Mesothelial cell of epicardium (in vitro differentiated cells): ENCODE measurements at places on chromosomes 6 and 20. TPM values are rescaled to one million over a fixed set of nuclear protein-coding genes. Genes with fewer than 3 reads are reported as not detected.

- no peak for DNase-seq
- H3K27ac ChIP-seq: peak overlapping the region; percentile 7
- H3K4me1 ChIP-seq: peaks cover 13% of the 10 kb centered on the region
- no peak overlapping the region for H3K4me3 ChIP-seq
These were observed 10.3 kb downstream of the MTHFD1L start for GRCh38 chr6:150875841-150876240.

GRCh38 chr20:9160757-9161156, 91.9 kb downstream of the PLCB4 start:
- H3K27me3 ChIP-seq: no peaks in the 10 kb centered on the region
- peaks cover 8% of the 10 kb centered on the region for H3K4me1 ChIP-seq
- H3K4me3 ChIP-seq: no peak overlapping the region
- H3K36me3 ChIP-seq: no peaks in the 10 kb centered on the region

CFB gene
- 1.4 to 2.4 TPM (median 1.8 TPM) in 3 replicates for total RNA-seq

DNA sequence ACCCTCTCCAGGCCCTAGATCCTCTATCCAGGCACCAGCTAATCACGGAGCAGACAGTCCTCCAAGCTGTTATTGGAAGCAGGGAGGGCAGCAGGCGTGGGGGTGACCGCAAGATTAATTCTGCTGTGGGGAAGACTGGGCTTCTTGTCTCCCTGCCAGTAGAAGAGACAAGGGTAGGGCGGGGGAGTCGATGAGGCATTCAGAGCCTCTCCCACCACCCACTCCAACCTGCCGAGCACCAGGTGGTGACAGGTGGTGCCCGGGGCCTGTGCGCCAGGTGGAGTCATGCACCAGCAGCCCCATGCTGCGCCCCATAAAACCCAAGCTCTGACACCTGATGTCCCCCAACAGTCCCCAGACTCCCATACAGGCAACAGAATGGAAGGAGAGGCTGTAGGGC, 89.6 kb downstream of the CDH22 start:
- peaks cover 5% of the 10 kb centered on the region for H3K4me1 ChIP-seq
- no peaks in the 10 kb centered on the region for H3K36me3 ChIP-seq
- H3K4me3 ChIP-seq: no peak overlapping the region
- H3K27me3 ChIP-seq: peaks cover 46% of the 10 kb centered on the region
- no peak for DNase-seq
- H3K27ac ChIP-seq: no peak overlapping the region

DNA sequence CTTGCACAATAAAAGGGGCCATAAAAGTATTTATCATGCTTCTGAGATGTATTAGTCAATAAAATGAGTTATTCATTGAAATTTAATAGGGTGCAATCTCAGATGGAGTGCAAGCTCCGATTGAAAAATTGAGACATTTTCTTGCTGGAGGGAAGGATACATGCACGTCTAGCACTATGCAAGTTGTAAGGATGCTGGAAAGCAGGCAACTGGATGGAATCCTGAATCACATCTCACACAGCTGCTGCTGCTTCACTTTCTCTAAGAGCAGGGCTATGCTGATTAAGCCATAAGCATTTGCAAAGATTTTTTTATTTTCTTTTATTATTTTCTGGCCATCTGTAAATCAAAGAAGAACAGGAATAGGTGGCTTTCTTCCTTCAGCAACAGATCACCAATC, 308.8 kb upstream of the EPHA7 start:
- DNase-seq: no peak
- no peaks in the 10 kb centered on the region for H3K27me3 ChIP-seq
- H3K27ac ChIP-seq: no peak overlapping the region
- no peaks in the 10 kb centered on the region for H3K4me1 ChIP-seq
- no peaks in the 10 kb centered on the region for H3K36me3 ChIP-seq
- H3K4me3 ChIP-seq: no peak overlapping the region

GRCh38 chr6:136762022-136762975, 30.0 kb downstream of the MAP3K5 start:
- no peak overlapping the region for H3K4me3 ChIP-seq
- peak overlapping the region; percentile 85 for H3K27ac ChIP-seq
- no peaks in the 10 kb centered on the region for H3K27me3 ChIP-seq
- no peak for DNase-seq

DNA sequence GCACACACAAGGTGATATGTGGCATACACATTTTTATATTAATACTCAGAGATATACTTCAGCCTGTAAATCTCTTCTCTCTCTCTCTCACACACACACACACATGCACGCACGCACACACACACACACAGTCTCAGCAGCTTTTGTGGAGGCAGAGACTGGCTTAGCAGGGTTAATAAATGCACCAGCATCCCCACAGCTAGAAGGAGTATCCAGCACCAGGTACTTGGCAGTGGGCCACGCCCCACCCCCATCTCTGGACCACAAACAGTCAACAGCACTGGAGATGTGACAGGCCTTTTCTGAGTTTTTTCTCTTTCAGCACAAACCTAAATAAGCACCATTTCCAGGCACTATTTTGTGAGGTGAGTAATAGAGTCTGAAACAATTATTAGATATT, 47.3 kb upstream of the LRFN2 start:
- H3K27me3 ChIP-seq: peaks cover 18% of the 10 kb centered on the region
- no peak for DNase-seq
- no peak overlapping the region for H3K27ac ChIP-seq
- no peak overlapping the region for H3K4me3 ChIP-seq
- H3K36me3 ChIP-seq: no peaks in the 10 kb centered on the region

DNA sequence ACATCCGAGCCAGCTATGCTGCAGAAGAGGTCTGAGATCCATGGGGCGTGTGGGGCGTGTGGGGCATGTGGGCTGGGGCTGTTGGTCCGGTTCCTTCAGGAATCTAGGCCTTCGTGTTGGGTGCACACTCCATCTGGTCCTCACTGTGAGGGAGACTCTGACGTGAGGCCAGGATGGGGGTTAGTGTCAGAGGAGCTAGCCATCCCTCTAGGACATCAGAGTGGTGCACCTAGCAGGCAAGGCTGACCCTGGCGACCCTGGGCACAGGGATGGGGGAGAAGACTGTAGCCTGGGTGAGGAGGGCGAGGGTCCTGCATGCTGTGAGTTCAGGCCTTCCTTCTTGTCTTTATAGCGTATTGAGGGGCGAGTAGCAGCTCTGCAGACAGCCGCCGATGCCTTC, 8.7 kb upstream of the PTPRA start:
- no peak overlapping the region for H3K27ac ChIP-seq
- no peak for DNase-seq
- H3K4me1 ChIP-seq: no peaks in the 10 kb centered on the region
- no peak overlapping the region for H3K4me3 ChIP-seq

GRCh38 chr6:43939281-43940070, 169.5 kb downstream of the VEGFA start:
- peak; percentile 35 for DNase-seq
- no peak overlapping the region for H3K27ac ChIP-seq
- H3K4me3 ChIP-seq: no peak overlapping the region
- H3K4me1 ChIP-seq: peaks cover 29% of the 10 kb centered on the region

GRCh38 chr20:50026746-50027575, 44.2 kb downstream of the SNAI1 start:
- H3K36me3 ChIP-seq: no peaks in the 10 kb centered on the region
- peak overlapping the region; percentile 48 for H3K27ac ChIP-seq
- H3K4me3 ChIP-seq: no peak overlapping the region
- DNase-seq: no peak

- no peaks in the 10 kb centered on the region for H3K4me1 ChIP-seq
- peaks cover 9% of the 10 kb centered on the region for H3K36me3 ChIP-seq
- H3K27ac ChIP-seq: no peak overlapping the region
- no peak overlapping the region for H3K4me3 ChIP-seq
These were observed 34.8 kb downstream of the RNF8 start for GRCh38 chr6:37388578-37388977.

KIAA1755 gene
- 3.3 to 4.4 TPM (median 3.6 TPM) in 3 replicates for total RNA-seq

DNA sequence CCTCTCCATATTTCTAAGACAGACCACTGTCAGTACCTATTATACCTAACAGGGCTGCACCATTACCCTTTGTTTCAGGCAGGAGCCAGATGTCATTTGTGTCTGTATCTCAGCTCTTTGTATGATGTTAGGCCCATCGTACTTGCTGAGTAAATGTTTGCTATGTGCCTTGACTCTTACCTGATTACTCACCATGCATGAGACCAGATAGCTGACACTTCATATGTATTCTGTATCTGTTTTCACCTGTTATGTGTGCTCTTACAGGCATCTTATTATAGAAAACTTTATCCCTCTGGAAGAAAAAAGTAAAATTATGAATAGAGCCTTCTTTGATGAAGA, 31.7 kb upstream of the ASXL1 start:
- peaks cover 10% of the 10 kb centered on the region for H3K4me1 ChIP-seq
- DNase-seq: no peak
- H3K27ac ChIP-seq: peak overlapping the region; percentile 45
- peaks cover 9% of the 10 kb centered on the region for H3K36me3 ChIP-seq

- H3K36me3 ChIP-seq: peaks cover 10% of the 10 kb centered on the region
- no peaks in the 10 kb centered on the region for H3K27me3 ChIP-seq
- H3K4me1 ChIP-seq: peaks cover 11% of the 10 kb centered on the region
- H3K27ac ChIP-seq: no peak overlapping the region
- no peak for DNase-seq
- no peak overlapping the region for H3K4me3 ChIP-seq
These were observed 106.0 kb downstream of the MYO6 start for GRCh38 chr6:75855052-75855451.

DNA sequence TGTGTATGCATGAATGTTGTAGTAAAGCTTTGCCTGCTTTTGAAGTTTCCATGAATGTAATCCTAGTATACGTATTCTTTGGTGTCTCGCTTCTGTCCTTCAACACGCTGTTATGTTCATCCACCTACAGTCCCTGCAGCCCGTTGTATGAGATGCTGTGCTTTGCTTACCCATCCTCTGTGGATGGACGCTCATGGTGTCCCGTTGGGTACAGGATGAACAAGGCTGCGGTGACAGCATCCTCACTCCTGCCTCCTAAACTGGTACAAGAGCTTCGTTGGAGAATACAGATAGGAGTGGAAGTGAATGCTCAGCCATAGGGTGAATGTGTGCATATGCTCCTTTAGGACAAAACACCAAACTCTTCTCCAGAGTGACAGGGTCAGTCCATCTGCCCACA, 366.2 kb downstream of the ZFAND3 start:
- no peak for DNase-seq
- H3K36me3 ChIP-seq: no peaks in the 10 kb centered on the region
- no peaks in the 10 kb centered on the region for H3K27me3 ChIP-seq

OR2J3 gene
- total RNA-seq: 0.07 to 0.16 TPM in 2 of 3 replicates, not detected in the other

- H3K27ac ChIP-seq: no peak overlapping the region
- no peaks in the 10 kb centered on the region for H3K36me3 ChIP-seq
- DNase-seq: no peak
- H3K4me3 ChIP-seq: no peak overlapping the region
- peaks cover 14% of the 10 kb centered on the region for H3K4me1 ChIP-seq
These were observed 106.1 kb downstream of the TNFAIP3 start for GRCh38 chr6:137973201-137973600.

GRCh38 chr20:44856856-44857448, 28.6 kb upstream of the YWHAB start:
- H3K27me3 ChIP-seq: peaks cover 16% of the 10 kb centered on the region
- no peak overlapping the region for H3K4me3 ChIP-seq
- H3K27ac ChIP-seq: no peak overlapping the region
- no peak for DNase-seq
- peaks cover 7% of the 10 kb centered on the region for H3K4me1 ChIP-seq

DNA sequence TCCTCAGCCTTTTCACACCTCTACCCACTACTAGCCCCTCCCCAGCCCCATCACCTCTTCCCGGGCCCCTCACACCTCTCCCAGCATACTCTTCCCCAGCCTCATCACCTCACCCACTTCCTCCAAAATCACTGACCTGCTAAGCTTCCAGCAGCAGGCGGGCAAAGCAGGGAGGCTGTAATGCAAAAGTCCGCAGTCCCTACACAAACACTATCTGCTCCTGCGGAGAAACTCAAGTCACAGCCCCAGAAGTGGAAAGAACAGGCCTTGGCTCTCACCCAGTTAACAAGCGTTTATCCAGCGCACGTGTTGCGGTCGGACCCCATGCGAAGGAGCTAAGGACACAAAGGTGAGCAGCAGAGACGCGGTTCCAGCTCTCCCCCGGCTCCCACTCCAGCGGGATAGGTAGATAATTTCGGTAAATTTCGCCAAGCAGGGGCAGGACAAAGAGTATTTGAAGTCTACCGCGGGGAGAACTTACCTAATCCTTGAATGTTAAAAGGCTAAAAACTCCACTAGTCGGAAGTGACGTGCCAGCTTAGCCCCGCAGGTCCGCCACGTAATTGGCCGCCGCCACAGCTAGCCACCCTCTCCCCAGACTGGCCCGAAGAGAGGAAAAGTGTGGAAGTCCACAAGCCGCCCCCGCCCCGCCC, 728 bp upstream of the TRIM39 start:
- peaks cover 6% of the 10 kb centered on the region for H3K36me3 ChIP-seq
- H3K27ac ChIP-seq: peak overlapping the region; percentile 99
- H3K27me3 ChIP-seq: no peaks in the 10 kb centered on the region
- DNase-seq: no peak
- H3K4me3 ChIP-seq: peak overlapping the region; percentile 87
- H3K4me1 ChIP-seq: peaks cover 41% of the 10 kb centered on the region

FHL5 gene
- 4.5 to 5.5 TPM (median 5.3 TPM) in 3 replicates for total RNA-seq

PAQR8 gene
- total RNA-seq: 9.5 to 9.7 TPM (median 9.5 TPM) in 3 replicates

RTN4IP1 gene
- 6.8 to 8.1 TPM (median 7.5 TPM) in 3 replicates for total RNA-seq
